CD4-positive, CD25-positive, alpha-beta regulatory T cell (primary cell): ENCODE measurements at places on chromosomes 12 and 14.

DNA sequence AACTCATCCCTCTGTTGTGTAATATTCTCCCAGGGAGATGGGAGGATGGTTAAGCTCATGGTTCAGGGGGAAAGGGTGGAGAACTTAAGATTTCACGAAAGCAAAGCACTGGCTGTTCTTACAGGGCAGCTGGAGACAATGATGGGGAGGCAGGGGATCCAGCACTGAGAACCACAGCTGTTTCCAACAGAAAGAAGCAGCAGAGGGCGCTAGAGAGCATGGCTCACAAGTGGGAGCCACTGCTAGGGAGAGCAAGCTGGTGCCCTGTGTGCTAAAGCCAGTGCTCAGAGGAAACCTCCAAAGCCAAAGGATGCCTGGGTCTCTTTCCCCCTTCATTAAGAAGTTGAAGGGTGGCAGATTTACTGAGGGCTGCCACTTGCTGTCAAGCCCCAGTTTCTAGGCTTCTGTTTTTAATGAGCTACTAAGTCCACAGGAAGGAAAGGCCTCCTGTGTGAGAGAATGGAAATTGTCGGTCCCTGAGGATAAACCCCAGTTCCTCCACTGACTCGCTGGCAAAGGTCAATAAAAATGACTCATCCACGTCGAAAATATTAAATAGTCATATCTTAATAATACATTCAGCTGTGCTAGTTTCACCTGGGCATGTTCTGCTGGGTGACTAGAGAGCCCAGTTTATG lies 199.7 kb downstream of the ANO2 start:
- DNase-seq, result peak; percentile 61

GRCh38 chr12:117120787-117121186 lies 21.6 kb upstream of the TESC start:
- no peak for DNase-seq

DNA sequence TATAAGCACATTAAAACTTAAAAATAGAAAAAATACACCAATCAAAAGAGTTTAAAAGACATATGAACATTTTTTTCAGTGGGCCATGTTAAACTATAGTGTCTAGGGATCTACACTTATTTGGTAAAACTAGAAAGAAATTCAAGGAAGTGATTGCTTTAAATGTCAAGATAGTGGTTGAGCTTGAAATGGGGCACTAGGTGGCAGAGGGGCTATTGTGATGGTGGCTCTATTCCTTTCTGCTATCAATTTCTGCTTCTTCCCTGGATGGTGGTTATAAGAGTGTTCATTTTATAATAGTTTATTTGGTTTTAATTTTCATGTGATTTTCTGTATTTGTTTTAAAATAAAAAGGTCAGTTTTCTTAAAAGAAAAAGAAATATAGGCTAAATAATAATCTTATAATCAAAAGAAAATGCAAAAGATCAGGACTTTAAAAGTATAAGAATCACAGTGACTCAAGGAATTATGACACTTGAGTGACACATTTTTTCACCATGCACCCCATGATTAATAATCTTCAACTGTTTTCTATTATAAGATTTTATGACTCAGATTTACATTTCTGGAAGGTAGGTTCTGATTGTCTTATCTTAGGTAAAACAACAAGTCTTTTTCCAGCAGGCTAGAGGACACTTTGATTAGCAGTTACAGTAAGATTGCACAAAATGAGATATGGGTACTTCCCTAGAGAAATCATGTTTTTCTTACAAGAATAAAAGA lies 137.5 kb downstream of the FSCB start:
- no peak for DNase-seq

DNA sequence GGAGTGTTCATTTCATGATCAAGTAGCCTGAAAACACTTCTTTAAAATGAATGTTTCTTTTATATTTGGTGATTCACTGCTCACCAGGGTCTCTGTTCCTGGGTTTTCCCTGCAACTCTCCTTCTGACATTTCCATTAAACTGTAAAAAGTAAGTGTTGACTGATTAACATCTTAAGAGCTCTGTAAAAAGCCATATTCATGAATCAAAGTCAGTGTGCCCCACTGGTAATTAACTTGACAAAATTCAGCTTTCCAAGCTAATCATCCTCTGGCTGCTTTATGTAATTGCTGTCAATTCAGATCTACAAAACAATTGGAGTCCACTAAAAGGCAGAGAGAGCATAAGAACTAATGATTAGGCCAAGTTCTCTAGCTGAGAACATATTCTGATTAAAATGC lies 41.6 kb downstream of the CNTN1 start:
- DNase-seq, result no peak

DNA sequence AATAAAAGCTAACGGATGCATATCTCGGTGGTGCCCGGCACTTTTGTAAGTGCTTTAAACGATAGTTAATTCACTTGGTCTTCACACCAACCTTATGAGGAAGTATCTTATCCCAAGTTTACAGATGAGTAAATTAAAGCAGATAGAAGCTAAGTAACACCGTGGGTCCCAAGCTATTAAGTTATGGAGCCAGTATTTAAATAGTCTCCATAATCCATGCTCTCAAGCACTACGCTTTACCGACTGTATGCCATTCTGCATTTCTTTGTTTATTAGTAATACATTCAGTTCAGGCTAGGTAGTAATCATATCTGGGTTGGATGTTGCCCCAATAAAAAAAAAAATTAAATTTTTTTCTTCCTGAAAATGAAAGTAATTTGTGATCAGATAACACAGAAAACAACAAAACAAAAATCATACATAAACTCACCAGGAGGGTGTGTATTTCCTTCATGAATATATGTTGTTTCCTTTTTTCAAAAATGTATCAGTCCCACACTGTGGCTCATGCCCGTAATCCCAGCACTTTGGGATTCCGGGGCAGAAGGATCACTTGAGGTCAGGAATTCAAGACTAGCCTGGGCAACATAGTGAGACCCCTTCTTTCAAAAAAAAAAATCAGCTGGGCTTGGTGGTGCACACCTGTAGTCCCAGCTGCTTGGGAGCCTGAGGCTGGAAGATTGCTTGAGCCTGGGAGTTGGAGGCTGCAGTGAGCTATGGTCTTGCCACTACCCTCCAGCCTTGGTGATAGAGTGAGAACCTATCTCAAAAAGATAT lies 1.4 kb upstream of the M6PR start:
- peak; percentile 61 for DNase-seq
